ENCODE measurements at places on chromosomes 12 and 14. TPM values are rescaled to one million over a fixed set of nuclear protein-coding genes. Genes with fewer than 3 reads are reported as not detected.

The SENP1 gene
- 20.3 TPM for total RNA-seq

The PLEKHD1 gene
- not detected for total RNA-seq

The KCNA1 gene
- total RNA-seq, result not detected

- no peak for DNase-seq
Measured at GRCh38 chr12:43241986-43242385, 310.0 kb downstream of the ADAMTS20 start.

DNA sequence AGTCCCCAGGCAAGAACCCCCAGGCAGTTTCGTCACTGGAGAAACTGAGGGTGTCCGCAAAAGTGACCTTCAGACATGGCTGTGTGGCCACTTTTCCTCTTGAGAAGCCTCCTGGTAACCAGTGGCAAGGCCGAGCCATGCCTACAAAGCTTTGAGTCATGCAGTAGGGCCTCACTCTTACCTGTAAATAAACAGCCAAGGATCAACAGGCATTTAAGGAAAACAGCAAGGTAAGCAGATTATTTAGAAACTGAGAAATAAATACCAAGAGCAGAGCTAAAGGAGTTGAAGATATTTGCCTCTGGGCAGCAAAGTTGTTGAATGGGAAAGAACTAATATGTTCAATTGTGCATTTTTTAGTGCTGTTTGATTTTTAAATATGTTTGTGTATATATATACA is 141.0 kb upstream of the BCL2L14 start:
- DNase-seq, result no peak

Measured in mammary epithelial cell (primary cell).